ENCODE measurements at places on chromosomes 1 and 21.
A peak's percentile ranks its signal among the peaks of the same experiment; 100 is the strongest.

DNA sequence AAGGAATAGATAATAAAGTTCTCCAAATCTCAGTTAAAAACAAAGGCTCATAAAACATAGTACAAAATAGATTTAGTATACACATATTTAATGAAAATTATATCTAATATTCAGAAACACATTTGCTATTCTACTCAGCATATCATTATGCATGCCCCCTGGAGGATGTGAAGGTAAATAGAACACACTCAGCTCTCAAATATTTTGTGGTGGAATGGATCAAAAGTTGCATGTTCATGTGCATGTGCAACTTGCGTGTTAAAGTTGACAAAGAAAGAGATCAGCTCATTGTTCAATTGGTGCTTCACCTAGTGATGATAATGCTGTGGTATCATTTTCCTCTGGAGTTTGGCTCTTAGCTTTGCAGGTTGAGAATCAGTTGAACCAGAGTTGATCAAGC lies 4.9 kb upstream of the ZNF644 start:
- peak; percentile 38 for DNase-seq

DNA sequence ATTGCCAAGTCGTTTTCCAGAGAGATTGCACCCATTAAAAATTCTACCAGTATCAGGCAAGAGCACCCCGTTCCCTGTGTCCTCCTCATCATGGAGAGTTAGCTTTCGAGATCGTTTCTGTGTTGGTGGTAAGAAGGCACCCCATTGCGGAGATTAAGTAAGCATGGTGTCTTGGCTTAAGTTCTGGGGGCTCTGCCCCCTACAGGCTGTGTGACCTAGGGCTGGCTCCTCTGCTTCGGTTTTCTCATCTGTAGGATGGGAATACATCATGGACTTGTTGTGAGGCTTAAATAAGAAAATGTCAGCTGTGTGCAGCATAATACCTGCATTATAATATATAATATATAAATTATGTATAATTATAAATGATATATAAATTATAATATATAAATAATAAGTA lies 36.8 kb upstream of the TENT5C start:
- DNase-seq = no peak

GRCh38 chr1:42324398-42325013 lies 10.5 kb downstream of the FOXJ3 start:
- no peak for DNase-seq

- DNase-seq = peak; percentile 40
Observed at GRCh38 chr1:54774820-54775498, 10.6 kb upstream of the PARS2 start.

DNA sequence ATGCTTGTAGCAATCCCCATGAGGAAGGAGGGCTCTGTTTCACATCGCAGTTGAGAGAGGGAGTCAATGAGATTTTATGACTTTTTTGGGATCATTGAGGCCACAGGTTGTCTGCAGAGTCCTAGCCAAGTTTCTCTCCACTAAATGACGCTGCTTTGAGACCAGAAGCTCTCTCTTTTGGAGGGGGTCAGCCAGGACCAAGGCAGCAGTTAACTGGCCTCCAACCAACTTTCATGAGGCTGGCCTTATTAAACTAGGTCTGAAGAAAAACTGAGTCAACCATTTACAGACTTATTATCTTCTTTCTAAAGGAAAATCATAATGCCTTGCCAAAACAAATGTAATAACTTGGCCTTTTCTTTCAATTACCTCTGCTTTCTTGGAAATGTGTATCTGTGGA lies 8.6 kb downstream of the WLS start:
- no peak for DNase-seq

- DNase-seq = no peak
Observed at GRCh38 chr1:107467286-107467685, 326.4 kb downstream of the NTNG1 start.

- DNase-seq = no peak
Observed at GRCh38 chr1:233209481-233209880, 86.0 kb downstream of the PCNX2 start.

- DNase-seq = no peak
Observed at GRCh38 chr21:43287111-43287760, 118.4 kb downstream of the CRYAA start.

GRCh38 chr1:51515982-51516648 lies 3.0 kb downstream of the EPS15 start:
- no peak for DNase-seq

- no peak for DNase-seq
Observed at GRCh38 chr21:44926331-44927101, 5.8 kb upstream of the ITGB2 start.
